ENCODE measurements at places on chromosomes 1 and 21. TPM values are rescaled to one million over a fixed set of nuclear protein-coding genes. Genes with fewer than 3 reads are reported as not detected.

GRCh38 chr1:51622455-51622913 is 5.6 kb downstream of the OSBPL9 start:
- H3K36me3 ChIP-seq, result no peaks in the 10 kb centered on the region
- no peak overlapping the region for H3K4me3 ChIP-seq
- peak; percentile 59 for DNase-seq
- peaks cover 38% of the 10 kb centered on the region for H3K4me1 ChIP-seq

TLCD4 gene
- 0.07 TPM for total RNA-seq

- DNase-seq, result no peak
- H3K36me3 ChIP-seq, result peaks cover 6% of the 10 kb centered on the region
- H3K4me3 ChIP-seq, result no peak overlapping the region
- no peaks in the 10 kb centered on the region for H3K27me3 ChIP-seq
Measured at GRCh38 chr1:2099886-2100779, 49.9 kb downstream of the PRKCZ start.

- peaks cover 1% of the 10 kb centered on the region for H3K36me3 ChIP-seq
- H3K27ac ChIP-seq, result no peak overlapping the region
- peaks cover 10% of the 10 kb centered on the region for H3K4me1 ChIP-seq
- H3K4me3 ChIP-seq, result no peak overlapping the region
Measured at GRCh38 chr1:6882414-6882813, 97.2 kb downstream of the CAMTA1 start.

GRCh38 chr1:17125756-17126237 is 6.5 kb upstream of the PADI2 start:
- H3K4me3 ChIP-seq, result no peak overlapping the region
- no peaks in the 10 kb centered on the region for H3K36me3 ChIP-seq
- H3K27ac ChIP-seq, result no peak overlapping the region
- H3K4me1 ChIP-seq, result peaks cover 3% of the 10 kb centered on the region

GBP6 gene
- total RNA-seq, result not detected

GRCh38 chr21:45153358-45154318 is 79.3 kb downstream of the ADARB1 start:
- DNase-seq, result no peak
- H3K4me3 ChIP-seq, result no peak overlapping the region
- peaks cover 32% of the 10 kb centered on the region for H3K4me1 ChIP-seq
- no peaks in the 10 kb centered on the region for H3K27me3 ChIP-seq
- peaks cover 4% of the 10 kb centered on the region for H3K36me3 ChIP-seq

SMCP gene
- total RNA-seq, result not detected

BNIPL gene
- total RNA-seq, result 1.1 TPM

DNA sequence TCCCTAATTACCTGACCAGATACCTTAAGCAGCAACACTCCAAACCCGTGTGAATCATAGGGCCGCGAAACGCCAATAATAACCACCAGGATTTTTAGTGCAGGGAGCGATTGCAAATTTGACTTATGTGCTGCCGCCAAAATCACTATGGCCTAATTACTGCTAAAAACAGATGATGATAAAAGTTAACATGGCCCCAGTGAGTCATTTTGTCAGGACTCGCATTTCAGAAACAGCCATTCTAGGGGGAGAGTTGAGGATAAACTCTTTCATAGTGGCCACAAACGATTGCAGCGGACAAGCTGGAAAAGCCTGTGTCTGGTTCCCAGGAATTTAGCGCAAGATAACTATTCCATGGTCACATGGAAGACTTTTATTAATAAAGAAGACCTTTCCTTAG is 103.4 kb downstream of the HLX start:
- H3K27me3 ChIP-seq, result peaks cover 2% of the 10 kb centered on the region
- H3K4me3 ChIP-seq, result no peak overlapping the region
- DNase-seq, result no peak
- H3K4me1 ChIP-seq, result no peaks in the 10 kb centered on the region
- H3K36me3 ChIP-seq, result no peaks in the 10 kb centered on the region

DNA sequence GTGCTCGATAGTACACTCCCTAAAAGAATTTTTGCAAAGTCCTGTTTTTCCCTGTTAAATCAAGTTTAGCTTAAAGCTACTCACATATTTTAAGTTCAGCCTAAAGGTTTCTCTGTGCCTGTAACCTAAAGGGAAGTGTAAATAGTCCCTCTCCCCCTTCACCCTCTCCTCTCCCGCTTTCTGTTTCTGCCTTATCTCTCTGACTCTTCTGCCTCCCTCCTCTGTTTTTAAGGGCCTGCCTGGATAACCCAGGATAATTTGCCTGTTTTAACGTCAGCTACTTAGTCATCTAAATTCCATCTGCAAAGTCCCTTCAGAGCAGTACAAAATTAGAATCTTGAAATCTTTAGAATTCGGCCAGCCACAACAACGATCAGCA is 92.6 kb downstream of the NID1 start:
- DNase-seq, result no peak
- no peaks in the 10 kb centered on the region for H3K27me3 ChIP-seq
- H3K27ac ChIP-seq, result peak overlapping the region; percentile 76
- H3K4me1 ChIP-seq, result peaks cover 14% of the 10 kb centered on the region
- peak overlapping the region; percentile 67 for H3K4me3 ChIP-seq

GRCh38 chr1:35243691-35244090 is 24.8 kb upstream of the ZMYM4 start:
- no peaks in the 10 kb centered on the region for H3K27me3 ChIP-seq
- no peaks in the 10 kb centered on the region for H3K4me1 ChIP-seq
- no peaks in the 10 kb centered on the region for H3K36me3 ChIP-seq
- H3K27ac ChIP-seq, result no peak overlapping the region
- DNase-seq, result no peak
- H3K4me3 ChIP-seq, result no peak overlapping the region

DNA sequence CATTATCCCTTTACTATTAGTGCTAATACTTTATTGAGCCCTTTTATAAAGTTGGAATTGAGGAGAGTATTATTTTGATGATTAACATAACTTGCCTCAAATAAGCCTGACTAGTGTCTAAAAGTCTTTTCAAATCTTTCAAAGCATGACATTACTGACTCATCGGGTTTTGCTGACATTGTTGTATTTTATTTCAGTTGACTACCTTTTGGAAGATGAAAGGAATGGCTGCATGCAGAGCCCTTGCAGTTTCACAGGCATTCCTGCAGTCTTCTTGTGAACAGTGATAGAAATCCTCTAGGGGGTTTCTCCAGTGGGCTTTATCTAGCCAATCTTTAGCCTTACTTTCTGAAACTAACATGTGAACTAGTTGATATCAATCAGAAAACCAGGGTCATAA is 43.0 kb upstream of the TMEM61 start:
- no peak for DNase-seq
- H3K27ac ChIP-seq, result no peak overlapping the region
- no peaks in the 10 kb centered on the region for H3K36me3 ChIP-seq
- no peak overlapping the region for H3K4me3 ChIP-seq
- H3K27me3 ChIP-seq, result peaks cover 4% of the 10 kb centered on the region
- H3K4me1 ChIP-seq, result peaks cover 13% of the 10 kb centered on the region

GRCh38 chr21:38134084-38134873 is 122.5 kb upstream of the KCNJ15 start:
- peaks cover 18% of the 10 kb centered on the region for H3K27me3 ChIP-seq
- peaks cover 5% of the 10 kb centered on the region for H3K4me1 ChIP-seq
- no peak overlapping the region for H3K27ac ChIP-seq
- H3K4me3 ChIP-seq, result no peak overlapping the region

GRCh38 chr1:35441926-35442579 is 115.2 kb downstream of the KIAA0319L start:
- DNase-seq, result no peak
- peaks cover 12% of the 10 kb centered on the region for H3K4me1 ChIP-seq
- peaks cover 15% of the 10 kb centered on the region for H3K36me3 ChIP-seq

- H3K36me3 ChIP-seq, result no peaks in the 10 kb centered on the region
- peaks cover 16% of the 10 kb centered on the region for H3K27me3 ChIP-seq
- H3K4me1 ChIP-seq, result no peaks in the 10 kb centered on the region
Measured at GRCh38 chr1:153122831-153123421, 9.6 kb upstream of the SPRR2F start.

GRCh38 chr1:226222686-226223085 is 778 bp upstream of the MIXL1 start:
- peaks cover 5% of the 10 kb centered on the region for H3K4me1 ChIP-seq
- H3K4me3 ChIP-seq, result peak overlapping the region; percentile 24
- H3K36me3 ChIP-seq, result peaks cover 1% of the 10 kb centered on the region

FBLIM1 gene
- not detected for total RNA-seq

DNA sequence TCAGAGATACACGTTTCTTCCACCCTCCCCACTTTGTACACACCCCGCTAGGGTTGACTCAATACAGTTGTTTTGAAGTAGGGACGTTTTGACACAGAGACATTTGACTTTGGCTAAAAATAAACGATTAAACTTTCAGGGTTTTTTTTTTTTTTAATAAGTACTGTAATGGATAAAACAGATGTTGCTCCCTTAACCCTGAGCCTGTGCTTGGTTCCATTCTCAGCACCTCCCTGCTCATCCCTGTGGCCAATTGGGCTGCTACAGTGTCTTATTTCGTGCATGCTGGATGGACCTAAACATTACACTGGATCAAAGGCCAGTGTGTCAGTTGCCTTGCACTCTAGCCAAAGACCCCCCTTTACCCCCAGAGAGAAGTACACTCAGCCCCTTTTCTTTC is 16.9 kb downstream of the GRHL3 start:
- H3K27me3 ChIP-seq, result peaks cover 4% of the 10 kb centered on the region
- no peak for DNase-seq
- H3K4me3 ChIP-seq, result no peak overlapping the region
- no peak overlapping the region for H3K27ac ChIP-seq
- no peaks in the 10 kb centered on the region for H3K36me3 ChIP-seq

ARHGEF16 gene
- 0.17 TPM for total RNA-seq

OR2G6 gene
- total RNA-seq, result not detected

GRCh38 chr1:6359216-6360116 is 34.1 kb downstream of the ACOT7 start:
- peak overlapping the region; percentile 72 for H3K27ac ChIP-seq
- H3K4me3 ChIP-seq, result peak overlapping the region; percentile 39
- H3K27me3 ChIP-seq, result no peaks in the 10 kb centered on the region
- H3K4me1 ChIP-seq, result peaks cover 42% of the 10 kb centered on the region

All from activated naive CD4-positive, alpha-beta T cell treated with anti-CD3 and anti-CD28 coated beads for 36 hours (primary cell).